NCI-H510A (cell line): ENCODE measurements at places on chromosomes 5 and 9.

- DNase-seq: no peak
Measured at GRCh38 chr5:159886296-159886695, 30.0 kb upstream of the ADRA1B start.

GRCh38 chr9:72210522-72210921, 61.3 kb downstream of the GDA start:
- DNase-seq: no peak

GRCh38 chr9:125758986-125759763, 12.0 kb downstream of the PBX3 start:
- DNase-seq: no peak

DNA sequence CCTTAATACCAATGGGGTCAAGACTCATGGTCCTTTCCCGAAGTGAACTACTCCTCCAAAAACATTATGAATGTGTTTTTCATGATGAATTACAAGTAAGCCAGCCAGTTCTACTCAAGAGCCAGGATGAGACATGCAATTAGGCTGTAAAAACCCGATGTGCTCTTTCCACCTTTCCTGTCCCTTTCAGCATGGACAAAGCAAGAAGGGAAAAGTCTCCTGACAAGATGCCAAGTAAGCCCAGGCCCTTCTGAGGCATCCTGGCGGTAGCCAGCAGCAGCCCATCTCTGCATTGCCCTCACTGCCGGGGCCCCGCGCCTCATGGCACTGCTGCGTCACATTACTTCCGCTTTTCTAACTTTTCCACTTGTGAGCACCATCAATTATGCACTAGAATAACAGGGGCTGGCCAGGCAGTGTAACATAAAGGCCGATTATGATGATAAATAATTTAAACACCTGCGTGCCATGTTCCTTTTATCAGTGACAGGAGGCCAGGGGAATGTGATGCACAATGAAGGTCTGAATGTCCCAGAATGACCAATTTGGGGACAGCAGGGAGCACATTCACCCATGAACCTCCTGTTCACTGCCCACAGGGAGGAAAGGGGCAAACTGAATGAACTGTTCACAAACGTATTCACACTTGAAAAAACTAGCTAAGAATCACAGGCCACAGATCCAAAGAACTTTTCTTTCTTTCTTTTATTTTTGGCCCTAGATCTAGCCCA, 37.4 kb downstream of the EFNA5 start:
- no peak for DNase-seq

DNA sequence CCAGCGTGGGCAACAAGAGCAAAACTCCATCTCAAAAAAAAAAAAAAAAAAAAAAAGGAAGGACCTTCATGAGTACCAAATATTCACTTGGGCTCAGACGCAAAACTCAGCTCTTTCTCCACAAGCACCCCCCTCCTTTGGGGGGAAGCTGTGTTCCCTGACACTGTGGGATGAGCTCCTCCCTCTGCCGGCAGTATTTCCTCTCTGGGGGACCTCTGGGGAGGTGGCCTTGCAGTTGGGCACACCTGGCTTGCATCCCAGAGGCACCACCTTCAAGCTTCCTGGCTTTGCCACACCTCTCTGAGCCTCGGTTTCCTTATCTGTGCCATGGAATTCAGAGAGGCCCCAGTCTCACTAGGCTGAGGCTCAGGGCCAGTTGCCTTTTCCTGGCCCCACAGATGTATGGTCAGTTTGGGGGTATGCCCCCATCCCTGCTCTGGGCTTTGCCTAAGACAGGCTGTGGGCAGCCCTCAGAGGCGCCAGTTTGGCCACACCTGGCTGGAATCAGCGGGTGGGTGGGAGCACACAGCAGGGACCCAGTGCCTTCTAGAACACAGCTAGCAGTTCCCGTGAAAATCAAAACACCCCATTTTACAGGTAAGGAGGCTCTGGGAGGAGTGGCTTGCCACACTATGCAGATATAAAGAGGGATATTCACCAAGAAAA, 157.5 kb upstream of the IER5L start:
- no peak for DNase-seq

DNA sequence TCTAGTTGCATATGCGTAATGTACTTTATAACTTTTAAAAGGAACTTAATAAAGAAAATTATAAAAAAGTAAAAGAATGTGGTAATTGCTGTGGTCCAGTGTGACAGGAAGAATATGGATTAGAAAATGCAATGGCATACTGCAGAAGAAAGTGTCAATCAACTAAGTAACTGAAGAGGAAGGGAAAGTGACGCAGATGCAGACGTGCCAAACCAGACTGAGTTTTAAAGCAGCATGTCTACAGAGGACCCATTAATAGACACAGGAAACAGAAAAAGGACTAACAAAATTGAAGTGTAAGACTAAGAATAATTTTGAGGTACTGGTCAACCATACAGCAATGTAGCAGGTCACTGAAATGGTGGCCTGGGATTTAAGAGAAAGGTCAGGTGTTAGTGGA, 73.3 kb downstream of the DPYSL3 start:
- no peak for DNase-seq

GRCh38 chr9:7970681-7971330, 171.2 kb upstream of the DMAC1 start:
- DNase-seq: no peak

DNA sequence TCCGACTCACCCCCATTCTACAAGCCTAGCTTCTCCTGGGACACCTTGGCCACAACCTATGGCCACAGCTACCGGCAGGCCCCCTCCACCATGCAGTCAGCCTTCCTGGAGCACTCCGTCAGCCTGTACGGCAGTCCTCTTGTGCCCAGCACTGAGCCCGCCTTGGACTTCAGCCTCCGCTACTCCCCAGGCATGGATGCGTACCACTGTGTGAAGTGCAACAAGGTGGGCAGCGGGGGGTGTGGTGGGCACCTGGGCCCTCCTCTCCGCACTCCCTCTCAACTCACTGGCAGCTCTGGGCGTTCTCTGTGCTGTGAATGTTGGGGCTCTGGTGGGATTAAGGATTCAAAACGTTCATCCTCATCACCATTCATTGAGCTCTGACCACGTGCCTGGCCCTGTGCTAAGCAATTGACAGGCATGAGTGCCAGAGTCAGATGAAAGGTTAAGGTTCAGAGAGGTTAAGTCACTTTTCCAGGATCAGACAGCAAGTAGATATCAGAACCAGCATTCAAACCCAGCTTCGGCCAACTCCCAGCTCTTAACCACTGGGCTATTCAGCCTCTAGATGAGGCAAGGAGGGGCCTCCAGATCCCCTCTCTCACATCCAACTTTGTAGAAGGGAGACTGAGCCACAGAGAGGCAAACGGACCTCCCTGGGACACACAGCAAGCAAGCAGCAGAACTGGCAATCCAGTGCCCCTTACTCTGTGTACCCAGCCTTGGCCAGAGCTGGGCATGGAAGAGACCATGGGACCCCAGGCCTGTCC, 9.9 kb downstream of the GFI1B start:
- no peak for DNase-seq

GRCh38 chr9:83441390-83441789, 96.8 kb downstream of the FRMD3 start:
- no peak for DNase-seq

DNA sequence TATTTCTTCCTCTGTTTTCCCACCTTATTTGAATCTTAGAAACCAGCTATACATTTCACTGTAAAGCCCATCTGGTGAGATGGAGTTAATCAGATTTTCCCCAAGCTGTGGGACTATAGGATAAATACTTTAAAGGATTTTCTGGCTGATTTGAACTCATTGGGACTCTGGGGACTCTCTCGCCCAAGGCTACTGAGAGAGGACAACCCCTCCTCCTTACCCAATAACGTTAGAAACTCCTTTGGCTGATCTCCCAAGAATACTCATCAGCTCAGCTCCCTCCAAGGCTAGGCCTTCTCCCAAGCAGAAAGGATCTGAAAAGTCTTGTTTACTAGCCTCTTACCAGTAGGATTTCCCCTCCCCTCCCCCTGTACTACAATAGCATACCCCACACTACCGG, 1.5 kb upstream of the GLRA1 start:
- DNase-seq: no peak

DNA sequence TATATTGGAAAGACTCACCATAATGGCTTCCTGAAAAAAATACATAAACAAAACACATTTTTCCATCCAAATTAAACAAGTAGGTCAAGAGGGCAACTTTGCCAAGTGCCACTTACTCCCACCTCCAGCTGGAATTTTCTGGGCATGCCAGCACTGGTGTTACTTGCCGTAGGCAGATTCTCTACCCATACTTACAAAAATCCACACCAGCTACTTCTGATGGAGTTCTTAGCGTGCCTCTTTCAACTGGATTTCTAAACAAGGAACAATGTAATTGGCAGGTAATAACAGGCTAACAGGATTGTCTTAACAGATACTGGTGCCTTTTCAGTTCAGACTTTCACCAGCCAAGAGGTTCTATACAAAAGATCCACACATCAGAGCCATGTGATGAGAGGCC, 301.4 kb downstream of the MLLT3 start:
- no peak for DNase-seq

- DNase-seq: no peak
Measured at GRCh38 chr5:6446042-6446441, 2.6 kb upstream of the UBE2QL1 start.
